ENCODE measurements at places on chromosomes 11 and 22.
A peak's percentile ranks its signal among the peaks of the same experiment; 100 is the strongest.

DNA sequence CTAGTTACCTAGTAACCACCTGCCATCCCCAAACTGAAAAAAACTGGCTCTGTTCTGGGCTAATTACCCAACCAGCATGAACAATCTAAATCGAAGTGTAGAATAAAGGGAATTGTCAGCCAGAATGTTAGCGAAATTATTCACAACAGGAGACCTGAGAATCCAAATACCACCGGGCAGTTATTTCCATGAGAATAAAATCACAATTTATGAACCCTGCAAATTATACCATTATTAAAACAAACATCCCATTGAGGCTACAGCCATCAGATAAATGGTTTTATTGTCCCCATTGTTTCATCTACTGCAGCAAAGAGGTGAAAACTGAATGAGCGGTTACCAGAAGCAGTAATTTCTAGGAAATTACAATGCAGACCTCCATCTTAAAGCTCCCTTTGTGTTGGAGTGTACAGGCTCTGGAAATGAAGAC, 21.7 kb downstream of the FAM168A start:
- no peak for DNase-seq

GRCh38 chr11:72305891-72306585, 62.1 kb upstream of the PHOX2A start:
- DNase-seq: no peak

- DNase-seq: no peak
These were observed 130.7 kb downstream of the MN1 start for GRCh38 chr22:27670701-27671412.

- DNase-seq: no peak
These were observed 226.3 kb downstream of the SBF2 start for GRCh38 chr11:10067629-10068300.

DNA sequence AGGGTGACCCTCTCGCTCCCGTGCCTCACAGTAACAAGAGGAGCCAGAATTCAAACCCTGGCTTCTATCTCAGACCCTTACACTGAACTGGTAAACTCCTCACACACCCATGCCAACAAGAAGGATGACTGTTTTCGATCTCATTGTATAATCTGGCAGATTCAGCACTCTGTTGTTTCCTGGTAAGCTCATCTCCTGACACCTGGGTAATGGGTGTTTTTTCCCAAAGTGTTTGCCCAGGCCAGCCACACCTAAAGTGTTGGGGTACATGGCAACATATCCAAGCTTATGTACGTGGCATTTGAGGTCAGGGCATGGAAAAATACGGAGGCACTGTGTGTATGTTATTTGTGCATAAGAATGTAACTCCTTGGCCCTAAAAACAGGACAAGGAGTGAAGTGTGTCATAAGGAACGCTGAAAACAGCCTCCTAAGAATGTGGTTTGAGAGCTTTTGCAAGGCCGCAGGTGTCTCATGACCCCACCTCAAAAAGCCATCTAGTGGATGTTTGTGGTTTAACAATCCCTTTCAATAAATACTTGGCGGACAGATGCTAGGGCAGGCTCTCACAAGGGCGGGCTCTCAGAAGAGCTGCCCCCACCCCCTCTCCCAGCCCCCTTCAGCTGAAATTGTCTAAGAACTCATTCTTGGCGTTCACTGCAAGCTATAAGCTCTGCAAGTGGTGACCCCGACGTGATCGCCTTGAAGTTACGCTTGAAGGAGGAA, at the start of gene MS4A15:
TSS of gene MS4A15 (plus strand) at position 561 of the 726 bp plus-strand sequence. CDS start 6,867 bp downstream, outside the sequence.
- no peak for DNase-seq

- DNase-seq: no peak
These were observed 38.0 kb upstream of the CD82 start for GRCh38 chr11:44527476-44527875.

DNA sequence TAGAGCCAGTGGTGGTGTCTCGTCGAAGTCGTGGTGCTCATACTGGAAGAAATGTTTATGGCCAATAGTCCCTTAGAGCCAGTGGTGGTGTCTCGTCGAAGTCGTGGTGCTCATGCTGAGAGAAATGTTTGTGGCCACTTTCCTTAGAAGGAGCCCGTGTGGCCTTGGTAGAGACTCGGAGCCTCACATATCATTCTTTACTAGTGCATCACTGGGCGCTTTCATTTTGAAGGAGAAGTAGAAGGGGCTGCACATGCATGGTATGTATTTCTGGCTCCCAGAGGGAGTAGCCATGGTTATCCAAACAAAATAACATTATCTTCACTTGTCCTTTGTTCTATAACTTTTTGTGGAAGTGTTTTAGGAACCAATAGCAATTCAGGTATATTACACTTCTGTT, 69.5 kb downstream of the JAM3 start:
- DNase-seq: no peak

- no peak for DNase-seq
These were observed 192.6 kb upstream of the E2F8 start for GRCh38 chr11:19433367-19433766.

GRCh38 chr11:62958547-62959421, 26.0 kb downstream of the SLC22A6 start:
- DNase-seq: no peak

DNA sequence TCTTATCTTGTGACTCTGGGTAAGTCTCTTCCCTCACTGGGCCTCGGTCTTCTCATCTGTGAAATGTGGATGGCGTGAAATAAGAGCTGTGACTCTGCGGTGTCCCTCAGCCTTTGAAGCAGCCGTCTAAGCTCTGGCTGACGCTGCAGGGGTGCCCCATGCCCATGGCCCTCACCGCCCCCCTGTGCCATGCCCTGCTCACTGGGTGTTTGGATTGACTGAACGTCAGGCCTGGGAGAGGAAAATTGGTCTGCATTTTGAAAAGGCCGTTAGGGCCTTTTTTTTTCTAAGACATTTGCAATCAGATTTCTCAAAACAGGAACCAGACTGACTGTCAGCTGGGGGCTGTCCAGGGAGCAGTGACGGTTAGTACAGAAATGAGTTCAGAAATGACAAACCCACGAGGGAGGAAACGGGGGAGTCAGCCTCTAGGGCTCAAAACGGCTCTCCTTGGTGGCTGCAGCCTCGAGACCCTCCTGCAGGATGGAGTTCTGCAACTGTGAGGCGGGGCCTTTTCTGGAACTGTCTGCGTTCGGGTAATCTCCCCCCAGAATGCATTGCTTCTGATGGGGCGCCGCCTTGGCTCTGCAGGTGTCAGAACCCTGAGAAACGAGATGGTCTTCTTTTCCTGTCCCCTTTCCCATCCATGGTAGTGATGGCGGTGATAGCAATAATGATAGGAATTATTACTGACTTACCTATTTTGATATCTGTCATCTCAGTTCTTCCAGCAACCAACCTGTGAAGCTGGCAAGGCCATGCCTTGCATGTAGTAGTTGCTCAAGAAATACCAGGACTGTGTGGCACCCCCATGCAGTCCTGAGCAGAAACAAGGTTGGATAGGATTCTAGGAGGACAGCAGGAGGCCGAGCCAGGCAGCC, 2.0 kb downstream of the GRK2 start:
- peak; percentile 90 for DNase-seq

- no peak for DNase-seq
These were observed 17.2 kb upstream of the TAB1 start for GRCh38 chr22:39382410-39382809.

- no peak for DNase-seq
These were observed 20.8 kb upstream of the CLNS1A start for GRCh38 chr11:77658213-77659013.

Data from natural killer cell treated with Interleukin-12 subunit alpha and Interleukin-12 subunit beta and Interleukin-15 and Interleukin-18, amount 100 ng/mL, for 72 hours (primary cell).